Stimulated activated CD4-positive, alpha-beta T cell treated with anti-CD3 and anti-CD28 coated beads, TNF-alpha, amount 100 ng/mL, for 1 hour (primary cell): ENCODE measurements at places on chromosomes 2 and 18.

DNA sequence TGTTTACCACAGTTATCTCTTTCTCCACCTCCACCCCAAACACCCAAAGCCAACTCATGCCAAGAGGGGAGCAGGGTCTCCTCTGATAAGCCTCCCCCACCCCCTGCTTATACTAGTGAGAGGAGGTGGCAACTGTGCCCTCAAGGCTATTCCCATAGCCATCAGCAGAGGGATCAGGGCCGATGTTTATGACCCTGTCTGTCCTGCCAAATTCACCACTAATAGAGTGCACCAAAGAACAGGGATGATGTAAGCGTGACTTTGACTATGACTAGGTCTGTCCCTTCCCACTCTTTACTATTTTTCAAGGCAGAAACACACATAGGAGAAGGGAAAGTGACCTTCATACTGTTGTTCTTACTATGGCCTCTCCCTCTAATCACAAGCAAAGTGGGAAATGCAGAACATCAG, 74.6 kb downstream of the CLHC1 start:
- no peak for DNase-seq

DNA sequence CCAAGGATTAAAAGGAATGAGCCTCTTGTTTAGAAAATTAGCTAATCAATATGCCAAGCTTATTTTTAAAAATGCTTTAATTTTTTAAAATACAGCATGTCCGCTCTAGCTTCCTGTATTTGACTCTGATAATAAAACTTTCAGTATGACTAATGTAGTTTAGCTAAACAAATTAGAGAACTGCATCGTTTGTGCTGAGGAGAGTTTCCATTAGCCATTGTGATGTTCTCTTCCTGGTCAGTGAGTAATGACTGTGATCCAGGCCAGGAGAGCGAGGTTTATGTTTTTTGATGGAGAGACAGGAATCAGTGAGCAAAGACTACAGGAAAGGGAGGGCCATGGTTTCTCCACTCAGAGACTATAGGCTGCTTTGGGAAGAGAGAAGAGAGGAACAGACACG, 237.2 kb upstream of the ETAA1 start:
- DNase-seq: no peak

GRCh38 chr2:107215401-107216350, 329.7 kb upstream of the ST6GAL2 start:
- no peak for DNase-seq

- DNase-seq: no peak
Measured at GRCh38 chr18:54330768-54331548, 26.7 kb downstream of the STARD6 start.

DNA sequence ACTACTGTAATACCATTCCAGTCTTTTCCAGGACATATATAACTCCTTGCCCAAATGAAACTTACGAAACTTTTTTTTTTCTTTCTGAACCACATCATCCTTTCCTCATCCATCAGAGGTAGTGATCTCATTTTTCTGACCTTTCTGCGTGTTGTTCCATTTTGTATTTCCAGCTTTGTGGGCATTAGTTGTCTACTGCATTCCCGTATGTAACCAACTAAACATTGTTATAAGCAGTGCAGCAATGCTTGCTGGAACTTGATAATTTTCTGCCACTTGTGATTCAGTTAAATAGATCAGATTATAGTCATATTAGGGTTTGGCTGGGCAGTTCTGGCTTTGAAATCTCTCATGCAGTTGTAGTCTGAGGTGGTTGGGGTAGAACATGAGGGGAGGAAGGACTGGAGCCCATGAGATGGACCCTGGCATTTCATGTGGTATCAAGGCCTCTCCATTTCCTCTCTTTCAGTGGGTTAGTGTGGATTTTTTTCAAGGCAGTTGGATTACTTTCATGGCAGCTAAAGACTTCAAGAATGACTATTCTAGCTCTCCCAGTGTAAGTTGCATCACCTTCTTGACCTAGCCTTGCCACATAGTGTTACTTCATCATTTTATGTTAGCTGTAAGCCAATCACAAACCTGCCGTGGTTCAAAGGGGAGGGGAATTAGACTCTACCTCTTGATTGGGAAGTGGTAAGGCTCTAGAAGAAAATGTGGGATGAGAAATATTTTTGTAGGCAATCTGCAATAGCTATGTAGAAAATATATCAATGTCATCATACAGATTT, 80.5 kb downstream of the EHBP1 start:
- DNase-seq: no peak

- DNase-seq: no peak
Measured at GRCh38 chr2:233764264-233764663, 4.2 kb downstream of the UGT1A1 start.

- DNase-seq: no peak
Measured at GRCh38 chr2:151159109-151159662, 102.5 kb downstream of the RBM43 start.

- DNase-seq: no peak
Measured at GRCh38 chr2:59077981-59078531, 836.9 kb upstream of the FANCL start.

DNA sequence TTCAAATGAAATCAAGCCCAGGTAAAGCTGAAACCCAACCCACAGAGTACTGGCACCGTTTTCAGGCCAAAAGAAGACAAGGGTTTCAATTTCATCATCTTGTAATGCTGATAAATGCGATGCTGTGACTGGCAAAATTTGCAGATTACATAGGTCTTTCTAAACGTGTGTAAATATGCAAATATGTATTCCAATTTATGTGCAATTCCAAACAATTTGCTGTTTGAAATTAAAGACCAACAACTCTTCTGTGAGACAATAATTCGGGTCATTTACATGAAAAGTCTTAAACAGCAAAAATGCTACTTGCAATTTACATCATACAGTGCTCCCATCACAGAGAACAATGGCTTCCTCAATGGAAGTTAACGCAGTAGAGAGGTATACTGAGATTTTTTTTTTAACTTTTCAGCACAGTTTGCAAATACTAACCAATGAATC, 2.8 kb upstream of the ZNF532 start:
- no peak for DNase-seq

DNA sequence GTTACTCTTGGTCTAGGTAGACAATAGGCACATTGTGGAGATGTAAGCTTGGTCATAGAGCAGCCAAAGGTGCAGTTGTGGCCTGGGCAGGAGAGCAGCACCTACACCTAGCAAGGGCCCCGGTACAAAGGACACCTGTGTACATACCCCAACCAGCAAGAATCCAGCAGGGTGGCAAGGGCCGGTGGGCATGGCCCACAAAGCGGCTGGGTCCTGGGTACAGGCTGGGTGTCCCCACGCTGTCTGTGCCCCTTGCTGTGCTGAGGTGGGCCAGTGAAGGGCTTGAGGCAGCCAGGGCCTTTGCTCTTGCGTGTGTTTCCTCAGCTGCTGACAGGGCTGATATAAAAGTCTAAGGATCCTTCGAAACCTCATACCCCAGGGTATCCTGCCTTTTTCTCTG, 501.8 kb downstream of the EIPR1 start:
- no peak for DNase-seq

- no peak for DNase-seq
Measured at GRCh38 chr18:13425357-13426091, 207.0 kb downstream of the LDLRAD4 start.

DNA sequence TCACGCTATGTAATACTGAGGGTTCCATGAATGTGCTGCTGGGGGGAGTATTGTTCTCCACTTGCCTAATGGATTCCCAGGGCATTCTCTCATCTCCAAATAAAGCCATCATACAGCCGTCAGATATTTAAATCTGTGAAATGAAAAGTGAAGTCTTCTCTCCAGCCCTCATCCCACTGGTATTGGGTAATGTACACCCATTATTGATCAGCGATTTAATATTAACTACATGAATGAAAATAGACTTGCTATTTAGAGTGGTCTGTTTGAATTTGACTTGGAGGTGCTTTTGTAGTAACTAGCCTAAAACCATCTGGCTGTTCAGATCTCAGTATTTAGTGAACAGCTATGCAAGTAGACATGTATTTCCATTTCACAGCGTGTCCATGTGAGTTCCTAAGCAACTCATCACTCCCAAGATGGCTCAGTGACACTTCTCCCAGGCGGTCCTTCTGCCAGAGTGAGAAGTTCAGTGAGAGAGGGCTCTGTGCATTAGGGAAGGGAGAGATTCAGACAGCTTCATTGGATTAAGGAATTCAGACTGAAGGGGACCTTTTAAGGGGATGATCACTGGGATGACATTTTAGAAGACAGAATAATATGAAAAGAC, 140.7 kb downstream of the WDSUB1 start:
- DNase-seq: no peak

DNA sequence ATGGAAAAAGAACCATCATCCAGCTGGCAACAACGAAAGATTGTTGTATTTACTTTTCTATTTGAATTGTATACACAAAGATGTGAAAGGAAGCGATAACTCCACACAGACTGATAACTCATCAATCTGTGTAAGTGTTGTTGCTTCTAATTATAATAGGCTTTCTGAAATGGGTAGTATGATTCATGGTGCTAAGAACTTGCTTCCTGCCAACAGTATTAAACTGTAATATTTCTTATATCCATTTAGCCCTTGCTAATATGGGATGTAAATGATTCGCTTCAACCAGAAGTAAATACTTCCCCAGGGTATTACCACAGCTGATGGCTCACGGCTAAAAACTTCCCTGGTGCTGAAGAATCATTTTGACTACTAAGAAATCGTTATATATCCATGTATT, 70.2 kb downstream of the TMEM163 start:
- DNase-seq: no peak

DNA sequence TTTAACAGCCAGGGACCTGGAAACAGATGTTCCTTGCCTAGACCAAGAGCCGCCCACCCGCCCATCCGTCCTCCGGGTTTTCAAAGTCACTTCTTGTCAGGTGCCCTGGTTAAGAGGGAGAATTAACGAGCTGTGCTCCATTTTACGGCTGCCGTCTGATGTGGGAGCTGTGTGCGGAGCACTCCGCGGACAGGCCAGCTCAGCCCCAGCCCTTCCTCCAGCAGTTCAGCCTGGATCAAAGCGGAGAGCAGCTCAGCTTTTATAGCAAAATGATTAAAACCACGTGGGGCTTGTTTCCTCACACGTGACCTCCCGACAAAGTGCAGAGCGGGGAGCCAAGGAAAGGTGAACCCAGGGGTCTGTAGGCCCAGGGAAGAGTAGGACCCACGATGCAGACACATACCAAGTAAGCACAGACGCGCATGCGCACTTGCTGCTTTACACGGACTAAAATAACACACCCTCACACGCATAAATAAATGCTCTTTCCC, 46.1 kb upstream of the PKDCC start:
- no peak for DNase-seq

DNA sequence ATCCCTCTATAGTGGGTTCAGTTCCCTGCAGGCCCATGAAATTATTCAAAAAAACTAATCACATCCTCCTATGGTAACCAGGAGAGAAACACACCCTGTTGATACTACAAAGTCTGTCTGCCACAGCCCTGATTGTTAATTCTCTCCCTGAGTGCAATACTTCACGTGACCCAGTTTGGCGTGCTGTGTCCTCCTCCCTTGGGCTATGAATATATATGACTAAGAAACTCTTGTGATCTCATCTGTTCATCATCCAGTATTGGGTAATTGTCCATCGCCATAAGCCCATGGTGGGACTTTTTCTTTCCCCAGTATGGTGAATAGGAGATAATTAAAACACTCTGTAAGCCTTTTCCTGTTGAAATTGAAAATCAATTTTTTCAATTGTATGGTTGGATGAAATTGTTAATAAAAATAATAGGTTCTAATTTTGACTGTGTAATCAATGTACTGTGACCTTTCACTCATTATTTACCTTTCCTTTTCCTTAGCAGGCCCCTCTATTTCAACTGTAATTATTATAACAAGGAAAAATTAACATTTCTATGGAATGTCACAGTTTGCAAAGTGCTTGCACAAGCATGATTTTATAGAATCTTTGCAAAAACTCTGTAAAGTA, 1822.6 kb downstream of the SUCLG1 start:
- no peak for DNase-seq

DNA sequence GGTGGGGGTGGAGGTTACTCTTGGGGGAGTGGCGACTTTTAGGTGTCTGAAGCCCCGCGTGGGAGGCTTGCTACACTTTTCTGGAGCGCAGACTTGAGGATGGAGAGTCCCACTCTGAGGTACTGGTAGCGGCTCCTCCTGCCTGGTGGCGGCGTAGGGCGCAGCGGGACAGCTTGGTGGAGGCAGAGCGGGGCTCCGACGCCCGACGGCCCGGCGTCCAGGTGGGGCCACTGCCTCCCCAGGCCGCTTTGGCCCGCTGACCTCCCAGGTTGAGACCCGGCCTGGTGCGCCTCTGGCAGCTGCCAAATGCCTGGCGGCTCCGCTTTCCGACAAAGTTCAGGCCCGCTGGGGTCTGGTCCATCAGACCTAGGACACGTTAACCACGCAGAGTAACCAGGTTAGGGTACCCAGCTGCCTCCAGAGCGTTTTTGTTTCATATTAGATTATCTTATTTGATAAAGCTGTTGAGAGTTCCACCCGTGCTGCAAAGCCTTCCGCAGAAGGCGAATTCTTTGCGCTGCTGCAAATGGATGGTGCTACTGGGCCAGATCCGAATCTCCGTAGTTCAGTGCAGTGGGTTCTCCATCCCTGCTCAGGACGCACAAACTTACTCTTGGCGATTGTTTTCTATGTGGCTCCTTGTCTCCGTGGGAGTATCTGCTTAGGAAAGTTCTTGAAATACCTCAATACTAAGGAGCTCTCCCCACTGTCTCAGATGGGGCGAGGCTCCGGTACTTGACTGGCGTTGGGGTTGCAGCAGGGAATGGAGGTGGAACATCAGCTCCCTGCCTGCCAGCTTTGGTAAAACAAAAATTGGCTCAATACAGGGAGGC, 405.9 kb downstream of the XIRP2 start:
- no peak for DNase-seq

- peak; percentile 49 for DNase-seq
Measured at GRCh38 chr2:73268830-73269685, 15.2 kb downstream of the FBXO41 start.

GRCh38 chr2:108396845-108397244, 19.1 kb downstream of the SULT1C4 start:
- no peak for DNase-seq

DNA sequence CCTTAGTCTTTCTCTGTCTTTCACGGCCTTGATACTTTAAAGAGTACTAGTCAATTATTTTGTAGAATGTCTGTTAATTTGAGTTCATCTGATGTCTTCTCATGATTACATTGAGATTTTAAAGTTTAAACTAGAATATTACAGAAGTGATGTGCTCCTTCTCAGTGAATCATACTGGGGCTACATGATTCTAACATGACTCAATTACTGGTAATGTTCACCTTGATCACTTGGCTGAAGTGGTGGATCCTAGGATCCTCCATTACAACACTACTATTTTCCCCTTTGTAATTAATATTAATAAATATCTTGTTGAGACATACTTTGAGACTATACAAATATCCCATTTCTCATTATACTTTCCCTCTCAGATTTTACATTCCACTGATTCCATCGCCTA, 148.5 kb downstream of the CAMKMT start:
- DNase-seq: no peak

DNA sequence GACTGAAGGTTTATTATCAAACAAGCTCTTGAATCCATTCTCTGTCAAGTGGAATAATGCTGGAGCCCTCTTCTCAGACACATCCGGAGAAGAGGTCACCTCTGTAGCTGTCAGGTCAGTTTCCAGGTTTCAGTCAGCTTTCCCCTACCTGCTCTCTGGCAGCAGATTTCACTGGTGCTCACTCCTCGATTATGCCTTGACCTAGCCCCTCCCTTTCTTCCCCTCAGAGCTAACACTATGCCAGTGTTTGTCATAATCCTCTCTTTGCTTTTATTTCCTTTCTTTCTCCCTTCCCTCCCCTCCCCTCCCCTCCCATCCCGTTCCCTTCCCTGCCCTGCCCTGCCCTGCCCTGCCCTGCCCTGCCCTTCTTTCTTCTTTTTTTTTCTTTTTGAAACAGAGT, 22.5 kb upstream of the PLEKHM3 start:
- no peak for DNase-seq
